ENCODE measurements at places on chromosomes 16 and 17.

DNA sequence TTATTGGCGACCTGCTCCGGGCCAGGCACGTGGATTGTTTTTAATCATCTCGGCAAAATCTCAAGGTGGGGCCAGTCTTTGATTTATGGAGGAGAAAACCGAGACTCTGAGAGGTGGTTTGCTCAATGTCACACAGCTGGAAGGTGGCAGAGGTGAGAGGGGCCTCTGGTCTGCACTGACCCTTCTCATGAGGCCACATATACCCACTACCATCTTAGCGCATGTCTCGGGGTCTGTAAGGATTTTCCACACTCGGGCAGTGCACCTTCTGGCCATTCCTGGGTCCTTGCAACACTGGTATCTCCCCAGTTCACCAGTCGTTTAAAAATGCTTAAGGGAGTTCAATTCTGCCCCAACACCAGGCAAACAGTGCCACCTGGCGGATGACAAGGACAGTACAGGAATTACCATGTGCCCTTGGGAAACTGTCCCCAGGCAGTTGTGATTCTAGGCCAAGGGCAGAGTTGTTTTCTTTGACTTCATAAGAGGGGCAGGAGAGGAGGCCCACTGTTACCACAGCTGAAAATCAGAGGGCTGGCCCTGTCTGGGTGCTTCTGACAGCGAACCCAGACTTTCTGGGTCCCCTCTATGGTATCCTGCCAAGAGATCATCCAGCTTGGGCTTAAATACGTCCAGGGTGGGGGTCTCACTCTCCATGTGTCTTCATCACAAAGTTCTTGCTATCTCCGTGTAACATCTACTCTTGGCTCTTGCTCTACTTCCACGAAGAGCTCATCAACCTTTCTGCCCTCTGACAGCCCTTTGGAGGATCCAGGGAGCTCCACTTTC is 39.4 kb upstream of the RAI1 start:
- DNase-seq: peak; percentile 73

GRCh38 chr16:76175718-76176117 is 101.5 kb upstream of the CNTNAP4 start:
- no peak for DNase-seq

GRCh38 chr17:44354582-44355561 is 8.8 kb downstream of the FAM171A2 start:
- DNase-seq: peak; percentile 67

DNA sequence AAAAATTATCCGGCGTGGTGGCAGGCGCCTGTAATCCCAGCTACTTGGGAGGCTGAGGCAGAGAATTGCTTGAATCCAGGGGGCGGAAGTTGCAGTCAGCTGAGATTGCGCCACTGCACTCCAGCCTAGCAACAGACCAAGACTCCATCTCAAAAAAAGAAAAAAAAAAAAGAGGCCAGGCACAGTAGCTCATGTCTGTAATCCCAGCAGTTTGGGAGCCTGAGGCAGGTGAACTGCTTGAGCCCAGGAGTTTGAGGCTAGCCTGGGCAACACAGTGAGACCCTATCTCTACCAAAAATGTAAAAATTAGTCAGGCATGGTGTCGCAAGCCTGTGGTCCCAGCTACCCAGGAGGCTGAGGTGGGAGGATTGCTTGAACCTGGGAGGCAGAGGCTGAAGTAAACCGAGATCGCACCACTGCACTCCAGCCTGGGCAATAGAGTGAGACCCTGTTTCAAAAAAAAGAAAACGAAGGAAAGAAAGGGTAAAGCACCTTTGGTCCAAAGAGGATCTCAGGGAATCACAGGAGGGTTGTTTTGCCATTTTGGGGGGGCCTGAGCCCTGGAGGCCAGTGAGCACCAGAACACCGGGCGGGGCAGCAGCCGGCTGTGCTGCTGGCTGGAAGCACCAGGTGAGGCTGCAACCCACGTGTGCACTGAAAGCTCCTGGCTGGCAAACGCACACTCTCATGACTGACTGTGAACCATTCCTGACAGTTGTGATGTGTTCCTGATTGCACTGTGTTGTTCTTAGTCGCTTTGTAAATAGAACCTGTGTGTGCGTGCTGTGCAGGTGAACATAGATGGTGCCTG is 18.4 kb downstream of the HS3ST6 start:
- peak; percentile 85 for DNase-seq

DNA sequence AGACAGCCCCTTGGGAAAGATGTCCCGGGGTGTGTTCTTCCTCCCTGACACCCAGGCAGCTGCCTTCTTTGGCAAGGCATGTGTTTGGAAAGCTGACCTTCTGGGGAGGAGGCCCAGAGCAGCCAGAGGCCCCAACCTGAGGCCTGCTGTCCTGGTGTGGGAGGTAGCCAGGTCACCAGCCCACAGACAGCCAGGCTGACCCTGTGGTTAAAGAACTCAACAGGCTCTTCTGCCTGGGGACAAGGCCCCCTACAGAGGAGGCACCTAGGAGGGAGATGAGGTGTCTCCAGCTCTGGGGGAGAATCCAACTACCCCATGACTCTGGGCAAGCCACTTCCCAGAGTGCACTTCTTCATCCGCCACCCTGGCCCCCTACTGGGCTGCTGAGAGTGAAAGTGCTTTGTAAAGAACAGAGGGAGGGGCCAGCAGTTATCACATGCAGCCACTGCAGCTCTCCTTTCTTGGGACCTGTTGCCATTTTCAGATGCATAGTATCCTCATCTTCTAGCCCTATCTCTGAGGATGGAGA is 13.1 kb upstream of the SREBF1 start:
- peak; percentile 71 for DNase-seq

DNA sequence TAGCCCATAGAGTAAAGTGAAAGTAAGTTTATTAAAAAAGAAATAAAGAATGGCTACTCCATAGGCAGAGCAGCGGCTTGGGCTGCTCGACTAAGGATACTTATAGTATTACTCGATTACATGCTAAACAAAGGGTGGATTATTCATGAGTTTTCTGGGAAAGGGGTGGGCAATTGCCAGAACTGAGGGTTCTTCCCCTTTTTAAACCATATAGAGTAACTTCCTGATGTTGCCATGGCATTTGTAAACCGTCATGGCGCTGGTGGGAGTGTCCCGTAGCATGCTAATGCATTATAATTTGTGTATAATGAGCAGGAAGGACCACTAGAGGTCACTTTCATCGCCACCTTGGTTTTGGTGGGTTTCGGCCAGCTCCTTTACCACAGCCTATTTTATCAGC is 13.3 kb upstream of the GAS7 start:
- DNase-seq: no peak

GRCh38 chr16:19185510-19185851 is 17.4 kb downstream of the SYT17 start:
- no peak for DNase-seq

GRCh38 chr16:14057878-14058382 is 13.2 kb upstream of the MRTFB start:
- DNase-seq: no peak

DNA sequence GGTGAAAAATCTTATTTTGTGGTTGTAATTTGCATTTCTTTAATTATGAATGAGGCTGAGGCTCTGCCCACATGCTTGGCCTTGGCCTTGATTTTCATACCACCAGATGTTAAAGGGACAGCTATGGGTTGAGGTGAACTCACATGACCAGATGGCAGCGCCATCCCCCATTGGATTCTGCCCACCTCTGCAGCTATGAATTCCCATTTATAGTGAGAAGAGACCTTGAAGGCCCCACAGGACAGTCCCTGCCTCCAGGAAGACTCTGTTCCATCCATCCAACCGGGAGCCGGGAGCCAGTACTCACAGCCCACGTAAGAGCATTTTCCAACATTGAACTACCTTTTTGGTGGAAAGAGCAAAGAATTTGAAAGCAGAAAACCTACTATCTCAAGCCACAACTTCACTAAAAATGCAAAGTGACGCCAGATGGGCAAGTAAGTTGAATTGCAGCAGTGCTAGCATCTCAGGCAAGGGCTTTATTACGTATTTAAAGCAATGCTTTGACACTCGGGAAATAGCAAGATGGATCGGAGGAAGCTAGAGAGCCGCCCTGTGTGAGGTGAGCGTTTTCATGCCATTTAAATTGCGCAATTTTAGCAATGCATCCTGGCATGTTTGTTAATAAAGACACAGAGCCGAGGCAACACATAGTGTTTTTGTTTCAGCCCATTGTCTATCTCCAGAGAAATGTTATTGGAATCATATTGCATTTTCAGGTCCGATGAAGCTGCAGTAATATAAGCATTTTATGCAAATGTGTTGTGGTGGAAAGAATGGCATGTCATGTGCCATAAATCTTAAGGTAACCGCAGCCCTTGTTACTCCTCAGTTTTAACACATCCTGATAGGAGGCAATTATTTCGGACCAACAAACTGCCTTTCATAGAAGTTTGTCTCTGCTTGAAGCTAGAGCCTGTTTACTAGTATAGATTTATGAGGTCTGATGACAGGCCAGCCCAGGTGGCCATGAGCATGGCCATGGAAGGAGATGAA is 273.4 kb upstream of the TNRC6C start:
- DNase-seq: no peak

DNA sequence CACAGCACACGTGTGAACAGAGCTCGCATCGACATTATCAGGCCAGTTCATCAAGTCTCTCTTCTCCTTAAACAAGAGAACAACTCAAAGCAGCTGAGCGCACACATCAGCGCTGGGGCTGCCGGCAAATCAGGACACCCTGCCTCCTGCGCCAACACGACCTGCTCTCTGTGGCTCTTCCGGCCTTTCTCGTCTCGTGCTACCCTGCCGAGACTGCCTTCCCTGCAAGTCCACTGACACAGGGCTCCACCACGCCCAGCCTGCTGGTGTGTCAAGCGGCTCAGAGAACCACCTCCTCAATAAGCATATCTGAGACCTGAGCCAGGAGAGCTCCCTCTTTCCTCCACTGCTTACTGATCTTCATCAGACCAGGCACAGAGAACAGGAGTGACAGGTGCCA is 96.9 kb downstream of the ZNF778 start:
- no peak for DNase-seq

DNA sequence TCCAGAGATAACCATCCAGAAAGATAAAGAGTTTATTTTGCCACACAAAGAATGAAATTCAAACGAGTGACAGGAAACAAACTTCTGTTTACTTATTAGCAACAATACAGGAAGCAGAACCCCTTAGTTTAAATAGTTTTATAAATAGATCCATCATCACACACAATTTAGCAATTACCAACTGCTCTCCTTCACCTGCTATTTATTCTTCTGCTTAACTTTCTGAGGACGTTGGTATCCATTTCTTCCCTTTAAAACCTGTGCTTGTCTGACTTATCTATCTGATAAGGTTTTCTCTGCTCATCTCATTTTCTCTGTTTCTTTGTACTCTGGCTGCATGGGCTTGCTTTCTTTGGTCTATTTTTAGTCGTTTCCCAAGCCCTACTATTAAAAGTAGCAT is 4.3 kb upstream of the ADAMTS18 start:
- no peak for DNase-seq

DNA sequence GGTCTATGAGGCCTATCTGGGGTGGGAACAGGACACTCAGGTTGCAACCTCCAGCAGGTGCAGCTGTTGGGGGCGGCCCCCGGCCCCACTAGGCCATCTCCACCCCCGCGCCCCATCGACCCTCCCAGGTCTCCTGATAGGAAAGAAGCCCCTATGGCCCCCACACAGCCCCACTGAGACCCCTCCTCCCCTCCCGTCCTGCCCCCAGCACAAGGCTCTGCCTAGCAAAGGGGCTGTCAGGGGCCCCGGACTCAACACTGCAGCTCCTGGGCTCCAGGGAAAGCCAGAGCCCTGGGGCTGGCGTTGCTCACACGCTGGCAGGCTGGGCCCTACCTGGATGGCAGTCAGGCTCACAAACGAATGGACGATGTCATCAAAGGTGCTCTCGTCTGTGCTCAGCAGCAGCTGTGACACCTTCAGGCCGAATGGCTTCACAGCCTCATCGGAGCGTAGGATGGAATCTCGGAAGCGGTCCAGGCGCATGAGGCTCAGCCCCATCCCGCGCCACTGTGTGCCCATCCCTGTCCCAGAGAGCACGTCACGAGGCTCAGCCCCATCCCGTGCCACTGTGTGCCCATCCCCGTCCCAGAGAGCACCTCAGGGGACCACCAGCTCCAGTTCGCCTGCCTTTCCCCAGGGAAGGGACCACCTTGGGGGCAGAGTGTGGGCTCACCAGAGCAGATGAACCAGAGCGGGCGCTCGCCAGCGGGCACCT is 7.3 kb downstream of the FASN start:
- DNase-seq: no peak

GRCh38 chr17:13230350-13231264 is 212.8 kb upstream of the ELAC2 start:
- no peak for DNase-seq

DNA sequence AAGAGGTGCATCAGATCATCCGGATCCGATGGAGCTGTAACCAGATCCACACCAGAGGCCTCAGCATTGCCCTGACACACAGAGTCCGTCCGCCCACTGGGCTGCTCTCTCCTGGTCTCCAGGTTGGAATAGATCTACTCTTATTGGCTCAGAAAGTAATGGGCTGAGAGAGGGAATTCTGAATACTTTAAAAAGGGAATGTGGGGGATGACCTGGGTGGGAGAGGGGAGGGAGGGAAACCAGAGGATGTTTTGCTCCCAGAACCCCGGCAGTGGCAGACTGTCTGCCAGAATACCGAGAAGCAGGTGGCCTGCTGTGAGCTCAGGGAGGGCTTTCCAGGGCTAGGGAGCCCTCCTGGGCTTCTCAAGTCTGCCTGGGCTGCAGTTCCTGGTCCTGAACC is 126.5 kb downstream of the ENGASE start:
- DNase-seq: no peak

DNA sequence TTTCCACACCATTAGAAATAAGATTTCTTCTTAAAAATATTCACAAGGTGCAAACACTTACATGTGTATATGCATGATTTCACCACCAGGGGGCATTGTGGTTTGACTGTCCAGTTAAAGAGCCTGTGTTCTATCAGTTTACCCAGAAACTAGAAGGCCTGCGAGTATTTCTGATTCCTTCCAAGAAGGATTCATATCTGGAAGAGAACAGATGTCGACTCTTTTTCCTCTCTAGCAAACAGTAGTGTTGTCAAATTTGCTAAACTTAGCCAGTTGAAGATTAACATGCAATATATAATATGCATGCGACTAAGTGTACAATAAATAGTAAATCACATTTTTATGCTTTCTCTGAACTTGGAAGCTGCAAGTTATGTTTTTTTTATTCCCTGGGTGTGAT is 404.1 kb downstream of the WWOX start:
- DNase-seq: peak; percentile 74

DNA sequence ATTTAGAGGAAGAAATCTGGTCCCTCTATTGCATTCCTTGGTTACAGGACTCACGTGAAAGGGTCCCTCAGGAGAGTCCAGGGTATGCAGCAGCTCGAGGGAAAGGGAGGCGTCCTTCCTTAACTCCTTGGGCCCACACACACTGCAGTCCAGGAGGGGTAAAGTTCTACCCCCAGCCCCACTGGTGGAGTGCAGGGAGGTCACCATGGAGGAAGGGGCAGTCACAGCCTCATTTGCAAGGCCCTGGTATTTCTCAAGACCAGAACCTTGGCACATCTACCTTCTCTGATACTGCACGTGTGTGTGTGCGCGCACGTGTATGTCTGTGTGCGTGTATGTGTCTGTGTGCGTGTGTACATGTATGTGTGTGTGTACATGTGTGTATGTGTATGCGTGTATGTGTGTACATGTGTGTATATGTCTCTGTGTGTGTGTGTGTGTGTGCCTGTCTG is 11.1 kb downstream of the HIC1 start:
- no peak for DNase-seq
